SK-MEL-5 (cell line): ENCODE measurements at places on chromosomes 5 and 9.
A peak's percentile ranks its signal among the peaks of the same experiment; 100 is the strongest.

DNA sequence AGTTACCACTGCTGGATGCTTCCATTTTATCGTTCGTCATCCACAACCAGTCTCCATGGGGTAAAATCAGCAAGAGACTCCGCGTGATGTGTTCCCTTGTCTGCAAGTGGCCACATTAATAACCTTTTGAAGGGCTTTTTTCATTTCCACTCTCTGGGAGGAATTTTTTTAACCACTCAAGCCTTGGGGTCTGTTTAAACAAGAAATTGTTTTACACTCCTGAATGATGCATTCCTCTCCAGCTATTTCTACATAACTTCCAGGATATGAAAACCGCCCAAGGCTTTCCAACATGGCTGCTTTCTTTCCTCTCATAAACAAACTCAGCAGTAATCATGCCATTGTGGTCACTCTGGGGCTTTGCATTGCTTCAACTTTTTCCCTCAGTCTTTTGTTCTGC lies 217.2 kb upstream of the DAPK1 start:
- DNase-seq: peak; percentile 90

DNA sequence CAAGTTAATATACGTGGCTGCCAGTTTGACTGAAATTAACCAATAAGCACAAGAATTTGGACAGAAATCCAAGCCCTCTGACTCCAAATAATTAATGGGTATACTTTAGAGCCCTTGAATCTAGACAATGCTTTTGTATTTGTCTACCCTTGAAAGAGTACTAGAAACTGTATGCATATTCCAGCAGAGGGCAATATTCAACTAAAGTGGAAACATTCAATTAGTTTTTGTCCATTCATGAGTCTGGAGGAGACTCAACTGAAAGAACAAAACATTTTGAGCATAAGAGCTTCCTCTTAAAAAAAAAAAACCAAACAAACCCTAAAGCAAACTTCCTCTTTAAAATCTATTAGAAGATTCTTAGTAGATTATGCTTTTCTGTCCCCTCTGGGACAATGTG lies 157.8 kb downstream of the ARHGEF28 start:
- DNase-seq: peak; percentile 76

DNA sequence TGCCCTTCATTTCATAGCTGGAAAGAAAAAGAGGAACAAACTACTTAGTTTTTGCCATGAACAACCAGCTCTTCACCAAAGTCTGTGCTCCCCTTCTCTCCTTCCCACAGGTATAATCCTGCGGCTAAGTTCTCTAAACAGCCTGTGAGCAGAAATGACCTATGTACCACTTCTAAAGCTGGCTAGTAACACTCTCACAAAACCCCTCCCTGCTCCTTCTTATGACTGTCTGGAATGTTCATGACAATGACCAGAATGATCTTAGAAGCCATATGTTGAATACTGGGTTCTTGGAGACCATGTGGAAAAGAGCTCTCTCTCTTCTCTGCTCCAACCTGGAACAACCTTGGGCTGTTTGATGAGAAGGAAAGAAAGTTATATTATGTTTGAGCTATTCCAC lies 12.9 kb upstream of the AMACR start:
- no peak for DNase-seq

DNA sequence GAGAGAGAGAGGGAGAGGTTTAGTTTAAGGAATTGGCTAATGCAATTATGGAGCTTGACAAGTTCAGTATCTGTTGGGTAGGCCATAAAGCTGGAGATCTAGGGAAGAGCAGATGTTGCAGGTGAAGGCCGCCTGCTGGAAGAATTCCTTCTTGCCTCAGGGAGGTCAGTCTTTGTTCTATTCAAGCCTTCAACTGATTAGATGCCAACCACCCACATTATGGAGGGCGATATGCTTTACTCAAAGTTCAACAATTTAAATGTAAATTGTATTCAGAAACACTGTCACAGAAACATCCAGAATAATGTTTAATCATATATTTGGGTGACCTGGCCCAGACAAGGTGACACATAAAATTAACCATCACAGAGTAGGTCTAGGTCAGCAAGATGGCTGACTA lies 51.7 kb upstream of the SSBP2 start:
- DNase-seq: no peak

DNA sequence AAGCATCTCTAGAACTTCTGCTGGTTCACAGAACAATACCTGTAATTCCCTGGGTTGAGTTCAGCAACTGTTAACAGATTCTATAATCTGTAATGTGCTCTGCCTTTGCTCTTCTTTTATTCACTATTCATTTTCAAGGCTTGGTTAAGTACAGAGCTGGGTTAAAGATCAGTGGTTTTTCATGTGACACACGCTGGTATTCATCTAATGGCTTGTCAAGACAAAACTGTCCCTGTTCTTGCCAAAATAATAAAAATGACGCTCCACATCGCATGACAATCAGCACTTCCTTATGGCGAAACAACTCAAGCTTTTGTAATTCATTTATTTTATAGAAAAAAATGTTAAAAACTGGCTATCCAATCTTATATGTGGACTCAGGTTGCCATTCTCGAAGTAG lies 137.9 kb downstream of the BNC2 start:
- DNase-seq: peak; percentile 97

DNA sequence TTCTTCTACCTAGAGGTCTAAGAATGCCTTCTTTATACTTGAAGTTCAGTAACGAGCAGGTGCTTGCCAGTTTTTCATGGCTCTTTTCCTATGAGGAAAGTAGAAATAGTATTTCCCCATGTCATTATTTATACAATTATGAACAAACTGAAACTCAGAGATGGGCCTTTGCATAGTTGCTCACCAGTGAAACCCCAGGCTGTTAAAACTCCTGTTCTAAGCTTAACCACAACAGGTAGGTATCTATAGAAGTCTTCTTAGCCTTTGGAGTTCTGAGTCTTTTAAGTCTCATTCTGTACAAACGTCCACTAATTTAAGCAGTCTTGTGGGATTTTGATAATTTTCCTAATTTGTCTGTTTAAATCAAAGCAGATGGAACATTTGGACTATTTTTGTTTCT lies 90.1 kb downstream of the STARD4 start:
- no peak for DNase-seq

- DNase-seq: no peak
Observed at GRCh38 chr5:134455466-134455865, 43.8 kb upstream of the CDKN2AIPNL start.

DNA sequence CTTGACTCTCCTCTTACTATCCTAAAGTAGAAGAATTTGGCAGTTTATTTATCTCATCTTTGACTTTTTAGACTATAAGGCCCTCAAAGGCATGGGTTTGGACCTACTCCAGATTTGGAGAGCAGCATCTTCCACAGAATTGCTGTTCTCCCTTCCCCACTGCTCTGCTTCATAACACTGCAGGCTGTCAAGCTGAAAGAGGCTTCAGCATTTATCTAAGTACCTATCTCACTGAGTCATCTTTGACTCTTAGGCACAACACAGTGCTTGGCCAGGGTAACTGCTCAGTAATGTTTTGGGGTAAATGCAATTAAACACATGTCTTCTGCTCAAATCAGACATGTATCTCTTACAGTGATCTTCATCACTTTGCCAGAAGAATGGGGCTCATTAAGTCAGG lies 60.6 kb downstream of the GRIN3A start:
- no peak for DNase-seq

DNA sequence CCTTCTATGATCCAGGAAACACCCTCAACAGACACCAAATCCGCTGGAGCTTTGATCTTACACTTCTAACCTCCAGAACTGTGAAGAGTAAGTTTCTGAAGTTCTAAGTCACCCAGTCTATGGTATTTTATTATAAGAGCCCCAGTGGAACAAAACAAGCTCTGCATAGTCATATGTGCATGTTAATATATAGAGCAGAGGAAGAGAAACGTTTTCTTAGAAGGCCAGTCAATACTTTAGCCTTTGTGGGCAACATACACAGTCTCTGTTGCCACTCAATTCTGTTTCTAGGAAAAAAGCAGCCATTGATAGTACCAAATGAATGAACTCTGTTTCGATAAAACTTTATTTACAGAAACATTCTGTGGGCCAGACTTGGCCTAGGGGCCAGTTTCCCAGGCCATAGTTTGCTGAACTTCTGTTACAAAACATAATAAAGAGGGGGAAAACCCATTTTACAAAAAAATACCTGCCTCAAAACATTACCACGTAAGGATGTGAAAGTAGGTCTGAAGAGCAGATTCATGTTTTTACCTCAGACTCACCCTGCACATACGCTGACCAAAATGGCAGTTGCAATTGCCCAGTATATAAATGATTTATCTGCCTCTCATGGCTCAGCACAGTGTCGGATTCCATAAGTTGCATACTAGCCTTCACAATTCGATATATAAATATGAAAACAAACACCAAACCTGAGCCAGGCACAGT lies 350.5 kb downstream of the SLIT3 start:
- DNase-seq: no peak

- peak; percentile 91 for DNase-seq
Observed at GRCh38 chr5:40904205-40904993, 4.9 kb upstream of the C7 start.

GRCh38 chr9:34701023-34701768 lies 8.7 kb downstream of the CCL21 start:
- peak; percentile 63 for DNase-seq

DNA sequence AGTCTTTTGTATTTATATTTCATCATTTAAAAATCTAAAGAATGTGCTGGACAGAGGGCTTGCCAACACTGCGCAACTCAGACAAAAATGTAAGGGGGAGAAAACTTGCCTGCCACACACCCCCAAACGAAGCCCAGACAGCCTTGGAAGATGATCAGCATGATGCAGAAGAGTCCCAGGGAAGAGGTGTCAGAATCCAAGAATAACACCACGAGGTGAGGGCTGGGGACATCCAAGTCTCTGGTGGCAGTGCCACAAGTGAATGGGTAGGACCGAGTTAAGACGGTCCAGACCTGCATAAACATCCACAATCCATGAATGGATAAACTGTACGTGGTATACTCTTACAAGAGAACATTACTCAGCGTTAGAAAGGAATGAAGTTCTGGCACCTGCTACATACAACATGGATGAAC lies 10.4 kb downstream of the EPB41L4B start:
- DNase-seq: no peak

DNA sequence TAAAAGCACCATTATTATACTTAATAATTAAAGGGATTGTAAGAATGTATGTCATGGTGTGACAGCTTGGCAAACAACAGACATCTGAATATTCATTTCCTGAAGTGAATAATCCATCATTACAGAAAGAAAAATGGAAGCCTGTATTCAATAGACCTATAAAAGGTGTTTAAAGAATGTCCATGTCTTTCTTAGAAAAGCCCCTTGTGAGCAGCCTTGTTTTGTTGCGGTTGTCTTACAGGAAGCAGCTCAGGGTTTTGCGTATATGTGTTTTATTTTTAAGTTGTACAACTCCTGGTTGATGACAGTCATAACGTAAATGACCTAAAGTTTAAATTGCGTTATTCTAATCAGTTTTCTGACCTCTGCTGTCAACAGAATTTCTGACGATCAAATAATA lies 53.8 kb downstream of the CAST start:
- peak; percentile 40 for DNase-seq

- DNase-seq: no peak
Observed at GRCh38 chr5:74935752-74936091, 69.5 kb upstream of the FAM169A start.

DNA sequence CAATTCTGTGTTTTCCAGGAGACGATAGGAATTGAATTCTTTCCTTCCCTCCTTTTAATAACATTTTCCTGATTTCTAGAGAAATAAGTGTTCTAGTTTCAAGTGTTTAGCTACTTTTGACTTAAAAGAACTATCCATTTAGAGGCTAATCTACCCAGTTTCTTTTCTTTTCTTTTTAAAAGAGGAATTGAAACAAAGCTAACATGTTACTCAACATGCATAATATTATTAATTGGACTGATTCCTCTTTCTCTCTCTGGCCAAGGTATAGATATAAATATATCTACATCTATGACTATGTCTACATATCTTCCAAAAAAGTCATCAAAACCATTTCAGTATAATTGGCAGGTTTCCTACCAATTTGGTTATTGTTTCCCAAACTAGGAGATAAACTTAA lies 309.8 kb downstream of the TRPM3 start:
- no peak for DNase-seq

GRCh38 chr9:115291841-115292240 lies 173.9 kb upstream of the TNC start:
- no peak for DNase-seq

- no peak for DNase-seq
Observed at GRCh38 chr5:157817387-157817702, 41.6 kb downstream of the CLINT1 start.

DNA sequence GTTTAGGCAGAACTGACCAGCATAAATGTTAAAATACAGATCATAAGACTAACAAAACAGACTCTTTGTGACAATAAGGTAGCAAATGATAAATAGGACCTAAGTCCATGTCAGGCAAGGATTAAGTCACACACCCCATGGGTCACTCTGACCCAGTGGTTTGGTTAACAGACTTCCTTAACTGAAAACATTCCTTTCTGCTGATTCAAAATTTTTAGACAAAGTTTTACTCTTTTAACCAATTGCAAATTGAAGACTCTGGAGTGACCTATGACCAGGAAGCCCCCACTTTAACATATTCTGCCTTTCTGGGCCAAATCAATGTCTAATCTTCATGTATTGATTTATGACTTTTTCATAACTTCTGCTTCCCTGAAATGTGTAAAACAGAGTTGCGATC lies 4.9 kb upstream of the NXNL2 start:
- DNase-seq: no peak

GRCh38 chr9:88531920-88532698 lies 2.9 kb upstream of the NXNL2 start:
- DNase-seq: no peak

DNA sequence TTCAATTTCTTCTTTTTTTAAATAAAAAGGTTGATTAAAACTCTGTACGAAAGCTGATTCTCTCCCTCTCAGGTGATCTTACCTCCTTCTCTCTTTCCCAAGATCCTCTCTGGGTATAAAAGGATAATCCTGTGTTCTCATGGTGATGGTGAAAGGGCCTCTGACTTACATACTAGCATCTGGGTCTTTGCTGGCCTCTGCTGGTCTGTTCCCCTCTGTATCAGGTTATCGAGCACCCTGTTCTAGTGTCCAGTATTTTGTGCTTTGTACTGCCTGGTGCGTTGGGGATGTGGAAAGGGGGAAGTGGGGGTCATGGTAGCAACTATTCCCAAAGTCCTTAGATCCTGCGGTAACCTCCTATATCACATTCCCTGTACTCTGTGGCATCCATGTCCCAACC lies 328.9 kb downstream of the NR2F1-AS1 start:
- peak; percentile 61 for DNase-seq

DNA sequence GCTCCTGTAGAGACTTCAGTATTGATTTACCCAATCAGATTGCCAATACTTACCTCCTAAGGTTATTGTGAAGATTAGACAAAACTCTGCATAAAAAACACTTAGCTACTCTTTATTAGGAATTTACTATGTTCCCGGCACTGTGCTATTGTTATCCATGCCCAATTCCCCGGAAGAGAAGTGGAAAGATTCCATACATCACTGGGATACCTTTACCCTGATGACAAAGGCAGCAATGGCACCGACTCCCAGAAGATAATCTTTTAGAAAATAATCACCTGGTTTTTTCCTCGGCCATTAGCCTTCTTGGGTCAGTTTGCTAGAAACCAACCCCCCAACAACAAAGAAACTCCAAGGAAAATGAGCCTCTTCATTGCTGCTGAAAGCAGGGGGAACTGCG lies 226.0 kb downstream of the SNX18 start:
- DNase-seq: no peak
